ENCODE measurements at places on chromosomes 13 and 19.

DNA sequence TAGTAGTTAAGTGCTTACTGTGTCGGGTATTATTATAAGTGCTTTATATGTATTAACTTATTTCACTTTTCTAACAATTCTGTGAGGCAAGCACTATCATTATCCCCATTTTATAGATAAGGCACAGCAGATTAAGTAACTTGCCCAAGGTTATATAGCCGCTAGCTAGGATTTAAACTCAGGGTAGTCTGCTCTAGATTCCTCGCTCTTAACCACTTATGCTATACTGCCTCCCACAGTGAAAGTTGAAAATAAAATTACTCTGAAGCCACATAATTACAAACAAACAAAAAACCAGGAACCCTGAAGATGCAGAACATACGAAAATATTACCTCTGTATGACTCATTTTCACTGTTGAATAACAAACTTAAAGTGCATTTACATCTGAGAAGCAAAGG is 3.9 kb downstream of the TEX30 start:
- peak; percentile 14 for DNase-seq

GRCh38 chr13:50122455-50122854 is 107.2 kb downstream of the KCNRG start:
- DNase-seq, result peak; percentile 55

- peak; percentile 43 for DNase-seq
These were observed 57.3 kb downstream of the IRS2 start for GRCh38 chr13:109728791-109729731.

- no peak for DNase-seq
These were observed 957 bp upstream of the CCDC194 start for GRCh38 chr19:17394891-17395415.

GRCh38 chr19:35176181-35176570 is 21.6 kb downstream of the FXYD5 start:
- no peak for DNase-seq

Measured in pons (tissue), 1 donor.